ENCODE measurements at places on chromosomes 5 and 9. TPM values are rescaled to one million over a fixed set of nuclear protein-coding genes. Genes with fewer than 3 reads are reported as not detected.

The IER5L gene
- total RNA-seq, result 60.8 TPM

The MAMDC4 gene
- 1.1 TPM for total RNA-seq

The CMBL gene
- total RNA-seq, result 6.7 TPM

The EIF4E1B gene
- total RNA-seq, result not detected

The CDKN2AIPNL gene
- total RNA-seq, result 14.6 TPM

The SPATA31A3 gene
- total RNA-seq, result not detected

The SNX18 gene
- total RNA-seq, result 174 TPM

The DHX29 gene
- total RNA-seq, result 33.3 TPM

The CBY3 gene
- not detected for total RNA-seq

The TGFBI gene
- total RNA-seq, result 464 TPM

The BTNL9 gene
- total RNA-seq, result not detected

The RBM18 gene
- 10.0 TPM for total RNA-seq

The ZMAT2 gene
- total RNA-seq, result 24.3 TPM

The LOX gene
- 156 TPM for total RNA-seq

The GRIN3A gene
- total RNA-seq, result not detected

The TMC1 gene
- total RNA-seq, result 0.85 TPM

The RLN1 gene
- total RNA-seq, result not detected

The CDC20B gene
- under 0.01 TPM for total RNA-seq

The FAM78A gene
- 0.73 TPM for total RNA-seq

The ZBED3 gene
- 3.1 TPM for total RNA-seq

The TAF9 gene
- total RNA-seq, result 62.5 TPM

The TRIM36 gene
- total RNA-seq, result 0.61 TPM

The SNX24 gene
- total RNA-seq, result 25.6 TPM

The DMGDH gene
- total RNA-seq, result 2.6 TPM

The ANKRD18B gene
- total RNA-seq, result not detected

All from hair follicle dermal papilla cell (primary cell).